Sigmoid colon (tissue), 7 donors: ENCODE measurements at places on chromosomes 16 and 17. TPM values are rescaled to one million over a fixed set of nuclear protein-coding genes. Genes with fewer than 3 reads are reported as not detected.

DNA sequence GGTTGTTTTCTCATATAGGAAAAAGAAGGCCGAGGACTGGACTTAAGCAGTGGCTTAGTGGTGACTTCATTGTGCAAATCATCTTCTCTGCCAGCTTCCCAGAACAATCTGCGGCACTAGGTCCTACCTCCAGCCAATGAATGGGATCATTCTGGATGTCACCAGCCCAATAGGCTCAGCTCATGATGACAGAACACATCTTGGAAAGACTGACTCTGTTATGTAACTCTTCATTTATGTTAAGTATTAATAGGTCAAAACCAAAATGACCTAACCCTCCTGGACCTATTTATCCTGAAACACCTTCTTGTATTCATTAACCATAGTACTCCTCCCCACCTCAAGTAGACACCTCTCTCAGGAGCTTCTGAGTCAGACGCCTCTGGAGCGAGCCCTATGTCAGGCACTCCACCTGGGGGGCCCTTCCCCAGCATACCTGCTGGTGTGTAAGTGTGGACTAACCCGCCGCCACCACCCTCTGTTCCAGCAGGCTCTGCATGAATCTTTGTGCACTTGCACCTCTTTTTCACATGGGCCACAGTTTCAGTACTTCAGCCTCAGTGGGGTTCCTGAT lies 7.2 kb downstream of the ARL2BP start:
- DNase-seq = no peak

GRCh38 chr17:66451188-66452149 lies 149.1 kb downstream of the PRKCA start:
- no peak for DNase-seq

DNA sequence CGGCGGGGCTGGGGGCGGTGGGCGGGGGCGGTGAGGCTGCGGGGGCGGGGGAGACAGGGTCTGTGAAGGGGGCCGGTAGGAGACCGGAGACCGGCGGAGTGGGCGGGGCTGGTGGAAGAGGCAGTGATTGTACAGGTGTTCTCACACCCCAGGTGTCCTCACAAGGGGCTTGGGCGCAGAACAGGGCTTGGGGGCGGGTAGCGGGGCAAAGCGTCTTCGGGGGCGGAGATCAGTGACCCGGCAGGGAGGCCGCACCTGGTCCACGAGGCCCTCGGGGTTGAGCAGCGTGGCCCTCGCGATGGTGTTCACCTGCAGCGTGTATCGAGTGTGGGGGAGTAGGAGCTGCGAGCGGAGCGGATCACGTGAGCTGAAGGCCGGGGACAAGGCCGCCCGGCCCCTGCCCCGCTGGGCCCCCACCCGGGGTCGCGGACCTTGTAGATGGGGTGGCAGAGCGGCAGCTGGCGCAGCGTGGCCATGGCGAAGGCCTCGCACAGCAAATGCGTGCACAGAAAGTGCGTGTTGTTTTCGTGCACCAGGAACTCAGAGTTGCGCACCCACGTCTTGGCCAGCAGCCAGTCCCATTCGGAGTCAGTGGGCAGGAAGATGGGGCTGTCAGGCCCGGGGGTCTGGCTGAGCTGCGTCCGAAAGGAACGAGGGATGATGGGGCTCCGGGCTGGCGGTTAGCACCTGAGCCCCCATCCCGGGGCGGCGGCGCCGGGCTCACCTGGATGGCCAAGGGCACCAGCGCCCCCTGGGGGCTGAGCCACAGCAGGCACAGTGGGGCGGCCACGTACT lies 8.5 kb downstream of the ALOXE3 start:
- DNase-seq = no peak

- DNase-seq = no peak
Measured at GRCh38 chr16:17204644-17205043, 266.1 kb downstream of the XYLT1 start.

- DNase-seq = no peak
Measured at GRCh38 chr16:23029733-23030420, 119.4 kb downstream of the USP31 start.

EVPLL gene
- not detected for total RNA-seq

RUNDC3A gene
- total RNA-seq = 6.8 TPM

GRCh38 chr17:49488612-49489011 lies 6.5 kb upstream of the NGFR start:
- DNase-seq = no peak

WFIKKN1 gene
- 1.4 TPM for total RNA-seq

DNA sequence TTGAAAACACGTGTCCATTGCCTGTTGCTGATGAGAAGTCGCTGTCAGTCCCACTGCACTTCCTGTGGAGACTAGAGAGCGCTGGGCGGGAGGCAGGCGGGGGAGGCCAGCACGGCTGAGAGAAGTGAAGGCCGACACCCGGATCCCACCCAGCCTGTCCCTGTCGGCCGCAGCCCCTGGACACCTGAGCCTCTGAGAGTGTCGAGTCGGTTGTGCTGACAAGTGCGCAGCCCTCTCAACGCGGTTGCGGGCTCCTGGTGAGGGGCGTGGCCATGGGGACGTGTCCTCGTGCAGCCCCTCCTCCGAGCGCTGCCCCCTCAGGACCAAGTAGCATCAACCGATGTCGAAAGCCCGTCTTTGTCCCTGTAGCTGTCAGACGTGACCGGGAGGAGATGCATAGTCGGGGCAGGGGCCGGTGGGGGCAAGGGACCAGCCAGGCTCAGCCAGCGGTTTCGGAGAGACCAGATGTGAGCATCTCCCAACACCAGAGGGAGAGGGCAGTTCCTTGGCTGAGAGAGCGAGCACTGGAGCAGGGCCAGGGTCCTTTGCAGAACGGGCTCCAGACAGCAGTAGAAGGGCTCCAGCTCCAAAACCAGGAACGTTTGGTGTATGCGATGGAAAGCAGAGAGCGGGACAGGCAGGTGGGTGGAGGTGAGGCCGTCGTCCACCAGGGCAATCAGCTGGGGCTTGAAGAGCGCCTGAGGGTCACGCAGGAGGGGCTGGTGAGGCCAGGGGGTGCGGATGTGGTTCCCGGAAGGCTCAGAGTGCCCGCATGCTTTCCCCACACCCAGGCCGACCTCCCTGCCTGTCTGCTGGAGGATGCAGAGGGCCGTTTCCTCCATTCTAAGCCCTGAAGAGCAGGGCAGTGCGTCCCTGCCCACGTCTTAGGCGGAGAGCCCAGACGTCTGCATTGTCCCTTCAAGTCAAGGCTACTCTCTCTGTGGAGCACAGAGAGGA lies 43.3 kb upstream of the CHMP6 start:
- DNase-seq = peak; percentile 62
